ENCODE measurements at places on chromosomes 7 and 10.

DNA sequence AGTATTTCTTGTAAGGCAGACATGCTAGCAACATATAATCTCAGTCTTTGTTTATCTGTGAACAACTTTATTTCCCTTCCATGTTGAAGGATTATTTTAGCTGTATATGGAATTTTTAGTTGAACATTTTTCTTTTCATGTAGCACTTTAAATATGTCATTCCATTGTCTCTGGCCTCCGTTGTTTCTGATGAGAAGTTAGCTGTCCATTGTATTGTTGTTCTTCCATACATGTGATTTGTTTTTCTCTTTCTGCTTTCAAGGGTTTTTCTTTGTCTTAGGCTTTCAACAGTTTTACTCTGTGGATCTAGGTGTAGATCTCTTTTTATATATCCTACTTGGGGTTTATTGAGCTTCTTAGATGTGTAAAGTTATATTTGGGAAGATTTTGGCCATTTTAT, 66.3 kb upstream of the COMTD1 start:
- DNase-seq = no peak

DNA sequence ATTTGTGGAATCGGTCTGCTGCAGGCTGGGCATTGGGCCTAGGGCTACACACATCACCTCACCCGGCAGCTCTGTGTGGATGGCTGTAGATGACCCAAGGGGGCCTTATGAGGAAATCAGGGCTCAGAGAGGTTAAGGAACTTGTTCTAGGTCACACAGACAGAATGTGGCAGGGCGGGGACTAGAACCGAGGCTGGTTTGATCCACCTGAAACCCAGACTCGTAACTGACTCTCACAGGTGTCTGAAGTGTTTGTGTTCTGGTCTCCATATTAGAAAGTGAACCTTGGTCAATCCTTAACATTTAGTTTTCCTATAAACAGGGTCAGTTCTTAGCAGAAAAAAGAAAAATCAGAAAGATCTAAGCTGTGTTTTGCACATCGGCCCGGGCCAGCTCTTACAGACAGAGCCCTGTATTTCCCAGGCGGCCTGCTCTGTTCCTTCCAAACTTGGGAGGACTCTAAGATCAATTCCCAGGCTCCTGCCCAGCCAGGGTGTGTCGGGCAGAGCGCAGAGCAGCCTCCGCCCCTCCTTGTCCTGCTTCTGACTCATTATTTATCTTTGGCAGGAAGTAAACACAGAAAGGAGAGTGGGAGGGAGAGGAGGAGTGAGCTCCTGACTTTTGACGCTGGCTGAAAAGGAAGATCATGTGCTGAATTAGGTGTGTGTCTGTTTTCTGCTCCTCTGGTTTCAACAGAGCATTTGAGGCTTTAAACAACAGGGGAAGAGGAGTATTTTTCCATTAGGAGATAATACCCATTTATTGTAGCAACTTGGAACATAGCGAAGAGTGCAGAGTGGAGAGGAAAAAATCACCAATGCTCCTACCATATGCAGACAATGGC, 74.1 kb downstream of the TACC2 start:
- DNase-seq = no peak

DNA sequence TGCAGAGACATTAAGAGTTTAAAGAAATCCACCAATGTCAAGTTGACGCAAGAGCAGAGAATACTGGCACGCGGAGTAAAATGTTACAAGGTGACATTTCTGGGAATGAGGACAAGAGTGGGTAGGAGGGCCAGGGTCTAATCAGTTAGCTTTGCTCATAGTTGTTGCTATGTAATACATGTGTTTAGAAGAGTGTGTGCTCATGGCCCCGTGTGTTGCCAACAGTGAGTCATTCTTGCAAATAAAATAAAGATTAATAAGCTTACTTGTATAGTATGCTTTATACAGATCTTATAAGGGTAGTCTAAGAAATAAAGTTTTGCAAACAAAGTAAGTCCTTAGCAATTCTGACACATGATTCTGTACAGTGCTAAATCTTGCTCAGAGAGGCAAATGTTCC, 64.5 kb downstream of the DNMBP start:
- no peak for DNase-seq

DNA sequence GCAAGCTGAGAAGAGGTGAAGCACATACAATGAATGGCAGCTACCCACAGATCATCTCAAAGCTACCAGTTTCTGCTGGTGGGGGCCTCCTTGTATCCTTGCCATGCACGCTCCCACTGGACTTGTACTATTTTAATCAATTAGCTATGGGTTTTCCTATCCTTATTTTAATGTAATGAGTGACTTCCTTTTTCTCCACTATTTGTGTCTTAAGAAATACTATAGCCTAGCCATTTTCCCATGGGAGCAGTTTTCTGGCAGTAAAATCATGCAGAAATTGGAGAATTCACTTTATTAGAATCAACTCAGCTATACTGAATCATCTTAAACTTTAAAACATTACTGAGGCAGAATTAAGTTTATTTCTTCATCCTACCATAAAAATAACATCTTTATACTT, 73.5 kb downstream of the CTNNA3 start:
- no peak for DNase-seq
